Effector CD4-positive, alpha-beta T cell (primary cell): ENCODE measurements at places on chromosomes 5 and 9.

DNA sequence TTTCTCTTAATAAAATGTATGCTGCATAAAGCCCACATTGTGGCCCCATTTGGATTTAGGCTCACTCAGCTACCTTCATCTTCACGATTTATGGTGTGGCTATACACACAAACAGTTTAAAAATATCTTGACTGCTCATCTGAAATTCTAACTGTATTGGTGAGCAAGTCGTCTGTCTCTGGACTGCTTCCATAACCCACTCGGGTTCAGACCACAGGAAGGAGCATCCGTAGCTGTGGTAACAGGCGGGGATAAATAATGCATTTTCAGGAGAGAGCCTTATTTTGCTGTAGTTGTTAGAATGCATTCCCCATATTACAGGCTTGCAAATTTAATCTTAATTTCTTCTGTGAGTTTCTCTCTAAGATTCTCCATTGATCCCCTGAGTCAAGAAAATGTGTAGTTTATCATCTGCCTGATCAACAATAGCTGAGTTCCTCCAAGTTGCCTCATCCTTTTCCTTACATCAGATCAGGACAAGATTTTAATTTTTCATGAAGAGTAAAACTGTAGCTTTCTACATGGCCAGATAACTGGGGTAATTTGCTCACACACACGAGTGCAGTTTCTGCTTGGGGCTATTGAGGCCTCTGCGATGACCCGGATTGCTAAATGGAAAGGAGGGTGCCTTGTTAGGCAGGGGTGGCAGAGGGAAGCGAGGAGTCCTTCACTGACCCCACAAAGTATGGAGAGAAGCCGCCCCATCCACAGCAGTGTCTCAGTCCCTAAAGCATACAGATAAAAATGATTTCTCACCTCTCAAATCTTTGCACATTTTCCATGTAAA lies 133.9 kb downstream of the FSTL4 start:
- DNase-seq: no peak

- no peak for DNase-seq
Observed at GRCh38 chr9:16257604-16258003, 612.9 kb downstream of the BNC2 start.

DNA sequence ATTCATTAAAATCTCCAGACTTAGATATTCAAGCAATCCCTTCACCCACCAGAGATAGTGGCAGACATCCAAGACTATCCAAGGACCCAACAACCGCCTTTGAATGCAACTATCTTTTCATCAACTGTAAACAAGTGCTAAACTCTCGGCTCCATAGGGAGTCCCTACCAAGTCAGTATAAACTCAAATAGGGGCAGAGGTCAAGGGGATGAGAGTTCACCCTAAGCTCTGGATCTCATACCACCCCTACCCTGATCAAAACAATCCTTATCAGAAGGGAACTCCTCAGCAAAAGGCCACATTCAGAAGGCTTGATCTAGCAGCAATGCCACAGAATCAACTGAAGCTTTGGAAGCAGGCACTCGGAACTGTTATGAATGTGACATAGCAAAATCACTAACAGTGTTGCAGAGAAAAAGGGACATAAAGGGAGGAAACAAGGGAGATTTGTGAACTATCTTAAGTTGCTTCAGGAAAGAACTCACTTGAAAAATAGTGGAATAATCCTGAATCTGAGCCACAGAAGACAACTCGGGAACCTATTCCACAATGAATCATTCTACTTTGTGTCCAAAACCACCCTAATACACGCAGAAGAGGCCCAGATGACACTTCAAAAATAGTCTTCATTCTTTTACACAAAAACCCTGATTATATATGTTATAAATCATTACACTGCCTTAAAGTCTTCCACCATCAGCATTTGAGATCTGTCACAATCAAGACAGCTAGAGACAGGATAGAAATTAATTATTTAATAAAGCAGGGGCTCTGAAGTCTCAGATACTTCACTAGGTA lies 49.8 kb downstream of the NR6A1 start:
- no peak for DNase-seq

GRCh38 chr5:71629950-71630349 lies 42.8 kb downstream of the MCCC2 start:
- no peak for DNase-seq

- no peak for DNase-seq
Observed at GRCh38 chr9:75106857-75107256, 18.5 kb downstream of the OSTF1 start.

GRCh38 chr5:143395638-143396352 lies 7.7 kb downstream of the NR3C1 start:
- DNase-seq: no peak

GRCh38 chr9:31336841-31337240 lies 1047.6 kb upstream of the ACO1 start:
- no peak for DNase-seq

DNA sequence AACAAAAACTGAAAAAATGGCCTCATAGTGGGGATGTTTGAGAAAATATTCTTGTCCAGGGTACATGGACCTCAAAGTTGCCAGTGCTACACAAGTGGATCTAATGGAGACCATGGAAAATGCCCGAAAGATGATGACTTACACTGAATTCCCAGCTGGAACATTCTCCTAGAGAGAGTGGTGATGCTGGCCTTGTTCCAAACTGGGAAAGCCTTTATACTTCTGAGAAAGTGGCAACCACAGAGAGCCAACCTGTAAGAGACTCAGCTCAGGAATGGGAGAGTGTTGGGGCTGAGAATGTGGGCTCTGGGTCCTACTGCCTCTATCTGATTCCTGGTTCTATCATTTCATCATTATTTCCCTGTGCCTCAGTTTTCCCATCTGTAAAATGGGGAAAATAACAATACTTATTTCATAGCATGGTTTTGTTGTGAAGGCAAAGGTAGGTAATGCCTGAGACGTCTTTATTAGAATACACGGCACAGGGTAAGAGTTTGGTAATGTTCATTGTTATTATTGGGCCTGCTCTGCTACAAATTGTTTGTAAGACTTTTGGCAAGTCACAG lies 229.0 kb upstream of the PANK3 start:
- DNase-seq: no peak

GRCh38 chr5:54463713-54464112 lies 8.2 kb downstream of the HSPB3 start:
- DNase-seq: no peak

- DNase-seq: no peak
Observed at GRCh38 chr5:73405691-73406090, 42.9 kb downstream of the FOXD1 start.

- DNase-seq: no peak
Observed at GRCh38 chr5:140678993-140679392, 5.6 kb upstream of the DND1 start.

DNA sequence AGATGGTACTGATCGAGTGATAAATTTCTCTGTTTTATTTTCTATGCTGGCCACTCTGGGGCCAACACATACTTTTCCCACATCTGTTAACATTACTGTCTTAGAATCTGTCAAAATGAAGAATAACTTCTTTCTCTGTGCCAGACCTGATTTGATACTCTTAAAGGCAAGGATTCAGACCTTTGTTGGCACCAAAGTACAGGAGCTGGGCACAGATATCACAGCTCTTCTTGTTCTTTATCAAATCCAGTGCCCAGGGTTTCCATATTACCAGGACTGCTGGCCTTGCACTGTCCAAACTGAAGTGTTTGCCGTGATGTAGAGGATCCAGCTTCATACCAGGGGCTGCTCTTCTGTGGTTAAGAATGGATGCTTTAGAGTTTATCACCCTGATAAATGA lies 20.9 kb downstream of the ZNF474 start:
- DNase-seq: no peak

DNA sequence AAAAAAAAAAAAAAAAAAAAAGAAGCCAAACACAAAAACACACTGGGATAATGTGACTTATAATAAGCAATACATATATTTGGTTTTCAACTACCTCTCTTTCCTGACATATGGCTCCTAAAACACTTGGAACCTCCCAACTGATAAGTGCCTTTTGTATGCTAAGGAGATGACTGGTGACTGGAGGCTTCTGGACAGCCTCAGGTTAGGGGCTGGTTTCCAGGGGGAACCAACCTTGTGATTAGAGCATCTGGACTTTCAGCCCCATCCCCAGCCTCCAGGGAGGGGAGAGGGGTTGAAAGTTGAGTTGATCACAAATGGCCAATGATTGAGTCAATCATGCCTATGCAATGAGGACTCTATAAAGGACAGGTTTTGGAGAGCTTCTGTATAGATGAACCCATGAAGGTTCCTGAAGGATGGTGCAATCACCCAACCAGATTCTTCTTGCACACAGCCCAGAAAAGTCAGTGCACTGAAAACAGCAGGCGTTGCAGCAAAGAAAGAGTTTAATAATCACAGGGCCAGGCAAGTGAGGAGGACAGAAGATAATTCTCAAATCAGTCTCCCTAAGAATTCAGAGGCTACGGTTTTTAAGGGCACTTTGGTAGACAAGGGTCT lies 276.7 kb downstream of the AUH start:
- no peak for DNase-seq

DNA sequence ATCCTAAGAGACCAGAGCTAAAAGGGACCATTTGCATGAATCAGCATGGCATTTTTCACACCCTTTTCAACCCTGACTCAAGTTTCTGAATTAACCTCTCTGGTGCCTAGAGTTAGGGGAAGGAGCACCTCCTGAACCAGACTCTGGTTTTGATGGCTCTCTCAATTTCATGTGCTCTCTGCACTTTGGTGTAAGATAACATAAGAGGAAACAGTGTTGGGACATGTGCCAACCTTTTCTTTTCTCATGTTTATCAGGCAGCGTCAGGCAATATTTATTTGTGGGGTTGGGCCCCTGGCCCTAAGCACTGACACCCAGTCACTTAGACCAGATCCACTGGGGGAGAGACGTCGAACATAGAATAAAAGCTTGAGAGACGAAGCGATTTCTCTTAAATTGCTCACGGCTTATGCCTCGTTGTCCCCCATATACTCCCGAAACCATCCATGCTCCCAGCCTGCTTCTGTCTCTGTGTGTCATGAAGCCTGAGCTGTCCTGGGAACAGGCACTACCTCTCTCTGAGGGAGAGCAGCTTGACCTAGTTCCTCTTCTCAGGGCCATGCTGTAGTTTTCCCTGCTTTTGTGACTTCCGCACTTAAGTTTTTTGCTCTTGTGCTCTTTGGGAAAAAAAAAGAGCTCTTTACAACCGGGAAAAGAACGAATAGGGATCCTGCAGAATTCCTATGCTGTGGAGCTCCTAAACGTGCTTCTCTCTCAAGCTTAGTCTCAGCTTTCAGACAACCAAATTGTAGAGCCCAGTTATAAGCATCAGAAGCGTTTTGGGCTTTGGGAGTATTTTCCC lies 195.7 kb downstream of the NR3C1 start:
- no peak for DNase-seq

DNA sequence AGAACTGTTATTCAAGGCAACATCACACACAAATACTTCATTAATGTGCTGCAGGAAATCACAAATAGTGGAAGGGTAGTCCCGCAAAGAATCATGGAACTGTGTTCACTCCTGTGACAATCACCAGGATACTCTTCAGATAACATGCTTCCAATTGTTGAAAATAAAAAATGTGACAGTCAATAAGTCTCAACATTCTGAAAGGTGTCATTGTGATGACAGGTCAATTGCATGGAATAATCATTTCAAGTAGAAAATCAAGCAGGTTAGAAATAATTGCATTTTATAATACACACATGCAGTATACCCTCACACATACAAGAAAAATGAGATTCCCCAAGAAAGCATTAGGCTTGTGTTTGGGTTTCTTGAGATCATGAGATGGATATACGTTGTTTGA lies 46.4 kb upstream of the ISL1 start:
- DNase-seq: no peak

GRCh38 chr5:124825250-124825982 lies 79.0 kb upstream of the ZNF608 start:
- no peak for DNase-seq

DNA sequence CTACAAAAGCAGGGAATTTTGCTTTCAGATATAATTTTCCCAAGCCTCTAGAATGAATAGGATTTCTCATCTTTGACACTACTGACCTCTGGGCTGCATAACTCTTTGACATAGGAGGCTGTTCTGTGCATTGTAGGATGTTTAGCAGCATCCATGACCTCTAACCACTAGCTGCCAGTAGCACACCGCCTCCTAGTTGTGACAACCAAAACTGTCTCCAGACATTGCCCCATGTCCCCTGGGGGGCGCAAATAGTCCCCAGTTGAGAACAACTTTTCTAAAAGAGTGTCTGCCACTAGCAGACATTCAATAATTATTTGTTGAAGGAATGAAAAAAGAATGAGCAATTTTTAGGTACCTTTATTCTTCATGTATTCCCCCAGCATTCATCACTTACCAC lies 51.8 kb downstream of the POU4F3 start:
- no peak for DNase-seq

DNA sequence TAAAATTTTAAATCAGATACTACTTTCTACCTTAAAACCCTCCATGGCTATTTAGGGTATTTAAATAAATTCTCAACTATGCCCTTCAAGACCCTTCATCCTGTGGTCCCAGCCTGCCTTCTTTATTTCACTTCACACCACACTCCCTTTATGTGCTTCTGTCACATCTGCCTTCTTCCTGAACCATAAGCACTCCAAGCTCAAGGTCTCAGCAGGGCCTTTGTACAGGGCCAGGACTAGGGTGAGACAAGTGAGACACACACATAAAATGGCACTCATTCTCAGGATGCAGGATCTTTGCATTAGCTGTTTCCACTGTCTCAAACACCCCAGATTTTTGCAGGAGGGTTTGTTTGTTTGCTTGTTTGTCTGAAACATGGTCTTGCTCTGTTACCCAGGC lies 7.6 kb downstream of the ITK start:
- DNase-seq: no peak

- no peak for DNase-seq
Observed at GRCh38 chr9:18237776-18238175, 236.2 kb upstream of the ADAMTSL1 start.

- DNase-seq: no peak
Observed at GRCh38 chr9:134069480-134070399, 1.9 kb upstream of the BRD3 start.

- no peak for DNase-seq
Observed at GRCh38 chr5:150178262-150178661, 11.6 kb upstream of the SLC6A7 start.

DNA sequence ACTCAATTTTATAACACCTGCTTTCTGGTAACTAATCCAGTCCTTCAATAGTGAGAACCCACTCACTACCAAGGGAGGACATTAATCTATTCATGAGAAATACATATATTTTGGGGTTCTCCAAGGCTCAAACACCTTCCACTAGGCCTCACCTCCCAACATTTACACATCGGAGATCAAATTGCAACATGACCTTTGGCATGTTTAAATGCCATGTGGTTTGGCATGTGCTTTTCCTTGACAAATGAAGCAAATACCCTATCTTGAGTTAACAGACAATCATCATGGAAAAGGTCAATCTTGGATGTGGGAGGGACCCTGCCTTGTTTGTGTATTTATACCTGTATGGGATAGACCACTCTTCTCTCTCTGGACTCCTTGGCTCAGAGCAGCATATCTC lies 21.9 kb upstream of the SPINK14 start:
- no peak for DNase-seq

DNA sequence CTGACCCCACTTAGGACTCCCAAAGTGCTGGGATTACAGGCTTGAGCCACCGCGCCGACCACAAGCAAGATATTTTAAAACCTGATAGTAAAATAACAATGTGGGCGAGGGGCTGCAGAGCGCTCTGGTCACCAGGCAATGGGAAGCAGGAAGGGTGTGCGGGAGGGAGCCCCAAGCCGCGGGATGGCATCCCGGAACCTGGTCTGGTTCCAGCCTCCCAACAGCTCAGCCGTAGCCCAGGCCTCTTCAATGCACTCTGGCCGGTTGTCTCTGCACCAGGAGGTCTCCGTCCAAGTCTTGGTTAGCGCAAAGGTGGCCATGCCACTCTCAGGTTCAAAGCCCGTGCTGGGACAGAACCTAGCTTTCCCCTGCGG lies 694 bp upstream of the UAP1L1 start:
- no peak for DNase-seq

GRCh38 chr9:133693703-133694529 lies 44.2 kb downstream of the SARDH start:
- DNase-seq: no peak
